ENCODE measurements at places on chromosomes 11 and 22. TPM values are rescaled to one million over a fixed set of nuclear protein-coding genes. Genes with fewer than 3 reads are reported as not detected.

DNA sequence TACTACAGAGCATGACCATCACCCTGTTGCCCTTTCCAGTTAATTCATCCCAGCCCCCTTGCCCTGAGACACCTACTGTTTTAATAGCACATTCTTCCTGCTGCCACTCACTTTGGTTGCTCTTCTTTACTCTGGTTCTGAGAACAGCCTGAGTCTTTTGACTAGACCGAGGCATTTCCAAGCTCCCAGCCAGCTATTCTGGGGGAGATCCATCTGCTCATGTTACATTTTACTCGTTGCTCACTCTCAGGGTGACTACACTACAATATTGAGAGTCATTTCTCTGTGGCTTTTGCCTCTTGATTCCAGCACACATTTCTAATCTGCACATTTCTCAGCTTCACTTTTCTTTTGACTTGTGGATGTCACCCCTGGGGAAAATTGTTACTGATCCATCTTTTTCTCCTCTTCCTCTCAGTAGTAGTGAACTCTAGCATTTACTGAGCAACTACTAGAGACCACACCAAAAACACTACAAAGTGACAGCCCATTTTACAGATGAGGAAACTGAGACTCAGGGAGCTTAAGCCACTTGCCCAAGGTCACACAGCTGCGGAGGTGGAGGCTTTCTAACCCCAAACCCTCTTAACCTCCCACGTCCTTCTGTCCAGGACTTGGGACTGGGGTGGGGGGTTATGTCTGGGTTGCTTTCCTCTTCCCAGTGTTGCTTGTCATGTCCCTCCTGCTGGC is 117.8 kb downstream of the C11orf91 start:
- no peak for DNase-seq

The CARNS1 gene
- total RNA-seq = 0.26 TPM

- DNase-seq = no peak
Observed at GRCh38 chr22:22166941-22167713, 77.5 kb upstream of the VPREB1 start.

- no peak for DNase-seq
Observed at GRCh38 chr22:35464399-35464798, 64.5 kb downstream of the MCM5 start.

- DNase-seq = no peak
Observed at GRCh38 chr11:48081151-48082010, 101.0 kb downstream of the PTPRJ start.

- DNase-seq = no peak
Observed at GRCh38 chr11:77406396-77406795, 67.5 kb downstream of the PAK1 start.

DNA sequence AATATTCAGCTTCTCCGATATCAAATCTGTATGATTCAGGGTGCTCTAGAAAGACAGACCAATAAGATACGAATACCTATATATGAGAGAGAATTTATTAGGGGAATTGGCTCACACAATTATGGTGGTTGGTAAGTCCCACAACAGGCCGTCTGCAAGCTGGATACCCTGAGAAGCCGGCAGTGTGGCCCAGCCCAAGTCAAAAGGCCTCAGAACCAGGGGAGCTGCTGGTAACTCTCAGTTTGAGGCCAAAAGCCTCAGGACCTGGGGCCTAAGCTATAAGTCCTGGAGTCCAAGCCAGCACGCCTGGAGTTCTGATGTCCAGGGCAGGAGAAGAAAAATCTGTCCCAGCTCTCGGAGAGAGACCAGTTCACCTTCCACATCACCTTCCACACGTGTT is 318.7 kb downstream of the BRD1 start:
- DNase-seq = no peak

DNA sequence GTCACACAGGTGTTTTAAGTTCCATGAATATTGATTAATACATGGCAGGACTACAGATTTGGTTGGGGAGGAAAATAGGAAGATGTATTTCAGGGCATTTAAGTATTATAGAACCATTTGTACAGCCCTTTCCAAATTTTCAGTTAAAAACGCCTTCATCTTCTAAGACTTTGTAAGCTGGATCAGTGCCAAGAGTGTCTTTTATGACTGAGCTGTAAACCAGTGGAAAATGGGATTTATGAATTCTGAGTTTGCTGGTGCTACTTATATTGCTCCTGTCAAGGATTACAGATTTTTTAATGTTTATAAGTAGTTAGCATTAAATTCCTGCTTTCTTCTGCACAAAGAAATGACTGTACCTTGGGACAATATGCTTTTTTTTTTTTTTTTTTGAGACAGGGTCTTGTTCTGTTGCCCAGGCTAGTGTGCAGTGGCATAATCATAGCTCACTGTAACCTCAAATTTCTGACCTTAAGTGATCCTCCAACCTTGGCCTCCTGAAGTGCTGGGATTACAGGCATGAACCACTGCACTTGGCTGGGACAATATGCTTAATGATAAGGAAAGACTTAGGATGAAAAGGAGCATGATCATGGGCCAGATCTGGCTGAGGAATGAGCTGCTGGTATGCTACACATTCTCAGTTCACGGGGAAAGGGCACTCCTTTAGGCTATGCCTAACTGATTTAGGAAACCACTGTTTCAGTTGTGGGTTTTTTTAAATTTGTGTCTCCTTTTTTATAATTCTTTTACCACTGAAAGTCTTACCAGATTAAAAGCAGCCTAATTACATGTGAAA is 113.6 kb upstream of the MTNR1B start:
- DNase-seq = no peak

The GPR83 gene
- 0.51 TPM for total RNA-seq

DNA sequence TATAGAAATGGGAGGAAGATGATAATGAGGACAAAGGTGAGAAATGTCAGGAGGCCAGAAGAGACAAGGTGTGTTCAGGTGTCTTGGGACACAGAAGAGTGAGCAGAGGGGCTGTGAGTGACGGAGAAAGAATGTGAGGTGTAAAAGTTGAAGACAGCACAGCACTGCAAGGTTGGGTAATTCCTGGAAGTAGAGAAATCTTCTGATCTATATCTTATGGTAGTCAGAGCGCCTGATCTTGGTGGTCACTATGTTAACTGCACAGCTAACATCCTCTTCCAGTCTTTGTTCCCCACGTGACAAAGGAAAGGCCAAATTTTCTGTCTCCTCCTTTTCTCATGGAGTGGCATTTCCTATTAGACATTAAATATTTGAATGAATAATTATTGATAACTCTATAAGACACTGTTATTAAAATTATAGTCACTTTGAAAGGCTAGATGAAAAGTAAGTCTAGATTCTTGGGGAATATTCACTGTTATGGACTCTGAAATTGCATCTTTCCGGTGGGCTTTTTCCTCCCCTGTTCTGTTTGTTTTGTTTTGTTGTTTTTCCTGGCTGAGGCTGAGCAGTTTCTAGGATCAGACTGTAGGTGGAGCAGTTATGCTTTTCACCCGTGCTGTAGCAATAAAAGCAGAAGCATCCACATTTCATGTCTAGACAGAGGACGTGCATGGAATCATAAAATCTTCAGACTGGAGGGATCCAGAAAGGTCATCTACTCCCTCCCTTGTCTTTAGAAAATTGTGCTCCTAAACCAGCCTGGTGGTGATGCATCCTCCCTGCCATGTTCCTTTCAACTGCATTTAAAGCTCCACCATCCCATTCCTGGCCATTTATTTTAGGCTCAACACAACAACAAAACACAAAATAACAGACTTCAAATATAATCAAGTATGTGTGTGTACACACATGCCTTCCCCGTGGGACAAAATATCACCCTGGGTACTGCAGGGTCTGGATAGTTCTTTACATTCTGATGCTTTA is 26.6 kb downstream of the SC5D start:
- no peak for DNase-seq

DNA sequence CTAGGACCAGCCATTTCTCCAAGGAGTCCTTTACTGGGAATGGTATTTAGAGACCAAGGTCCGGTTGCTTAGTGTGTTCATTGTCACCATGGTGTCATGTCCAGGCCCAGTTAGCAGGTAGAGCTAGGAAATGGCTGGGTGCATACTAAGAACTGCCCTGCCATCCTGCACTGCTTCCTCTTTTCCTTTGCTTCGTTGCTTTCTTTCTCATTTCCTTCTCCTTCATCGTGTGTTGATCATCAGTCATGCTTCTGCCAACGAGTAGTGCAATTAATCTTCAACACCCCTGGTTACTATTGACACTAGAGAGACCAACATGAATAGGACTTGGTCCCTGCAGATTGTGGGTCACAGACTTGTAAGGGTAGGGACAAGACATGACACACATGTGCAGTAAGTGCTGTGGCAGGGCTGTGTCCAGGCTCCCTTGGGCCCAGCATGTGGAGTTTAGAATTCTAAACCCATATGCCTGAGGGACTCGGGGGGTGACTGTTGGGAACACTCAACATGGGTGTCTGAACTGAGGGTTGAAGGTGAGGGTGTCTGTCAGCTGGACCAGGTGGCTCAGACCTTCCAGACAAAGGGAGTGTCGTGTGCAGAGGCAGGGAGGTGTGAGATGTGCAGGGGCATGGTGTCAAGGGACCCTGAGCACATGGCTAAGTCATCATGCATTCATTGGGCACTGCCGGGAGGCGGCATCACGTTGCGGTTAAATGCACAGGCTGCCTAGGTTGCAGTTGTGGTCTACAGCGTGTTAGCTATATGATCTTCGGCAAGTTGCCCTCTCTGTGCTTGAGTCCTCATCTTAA is 42.6 kb downstream of the ST14 start:
- DNase-seq = no peak

- DNase-seq = peak; percentile 29
Observed at GRCh38 chr11:8247312-8247711, 16.4 kb downstream of the LMO1 start.

- DNase-seq = no peak
Observed at GRCh38 chr22:23796461-23796860, 9.7 kb downstream of the SMARCB1 start.

The SMIM35 gene
- total RNA-seq = not detected

GRCh38 chr11:131402040-131402439 is 31.6 kb downstream of the NTM start:
- DNase-seq = no peak

- DNase-seq = no peak
Observed at GRCh38 chr22:47367993-47368945, 605.8 kb downstream of the TBC1D22A start.

The PDXP gene
- 43.3 TPM for total RNA-seq

GRCh38 chr11:31617246-31617645 is 107.7 kb downstream of the ELP4 start:
- no peak for DNase-seq

DNA sequence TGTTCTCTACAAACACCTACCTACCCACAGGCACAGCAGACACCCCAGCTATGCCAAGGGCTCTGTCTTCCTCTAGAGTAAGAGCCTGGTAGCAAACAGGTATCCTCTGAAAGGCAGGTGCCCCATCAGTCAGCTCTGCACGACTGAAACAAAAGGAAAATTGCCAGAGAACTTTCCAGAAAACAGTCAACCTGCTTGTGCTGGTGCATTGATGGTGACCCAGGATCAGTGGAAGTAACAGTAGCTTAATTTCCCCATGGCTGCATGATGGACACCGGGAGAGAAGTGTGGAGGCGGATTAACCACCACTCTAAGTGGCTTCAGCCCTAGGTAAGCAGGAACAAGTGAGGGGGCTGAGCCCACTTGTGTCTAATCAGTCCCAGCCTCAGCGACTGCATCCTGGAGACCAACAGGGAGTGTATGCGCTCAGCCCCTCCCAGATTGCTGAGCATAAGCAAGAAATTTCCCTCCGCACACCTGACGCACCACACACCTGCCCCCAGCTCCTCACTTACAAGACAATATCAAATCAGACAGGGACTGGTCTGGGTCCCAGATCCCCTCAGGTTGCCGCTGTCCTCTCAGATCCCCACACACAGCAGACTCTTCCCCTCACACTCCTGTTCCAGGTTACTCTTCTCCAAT is 70.7 kb upstream of the IGLL5 start:
- no peak for DNase-seq

DNA sequence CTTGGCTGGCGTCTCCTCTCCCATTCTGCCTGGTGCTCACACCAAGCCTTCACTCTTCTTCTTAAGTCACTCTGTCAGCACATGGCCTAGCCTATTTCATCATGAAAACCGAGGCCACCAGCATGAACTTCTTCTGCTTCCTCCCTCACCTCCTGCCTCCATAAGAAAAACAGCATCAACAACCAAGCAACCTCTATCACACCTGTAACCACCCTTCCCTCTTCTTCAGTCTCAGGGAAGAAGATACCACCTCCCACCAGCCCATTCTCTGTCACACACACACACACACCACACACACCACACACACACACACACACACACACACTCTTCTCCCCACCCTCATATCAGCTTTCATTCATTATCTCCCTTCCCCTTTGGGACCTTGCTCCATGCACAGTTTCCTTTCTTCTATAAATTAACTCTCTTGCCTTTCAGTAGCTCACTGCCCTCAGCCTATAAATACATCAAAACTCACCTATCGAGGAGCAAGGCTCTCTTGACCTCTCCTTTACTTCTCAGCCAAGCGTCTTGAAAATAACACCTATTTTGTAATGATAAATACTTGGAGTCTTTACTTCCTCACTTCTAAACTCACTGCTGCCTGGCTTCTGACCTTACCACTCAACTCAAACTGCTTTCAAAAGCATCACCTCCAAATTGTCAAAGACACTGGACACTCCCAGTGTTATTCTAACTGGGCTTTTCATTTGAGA is 36.6 kb downstream of the SC5D start:
- no peak for DNase-seq

The HBG2 gene
- not detected for total RNA-seq

DNA sequence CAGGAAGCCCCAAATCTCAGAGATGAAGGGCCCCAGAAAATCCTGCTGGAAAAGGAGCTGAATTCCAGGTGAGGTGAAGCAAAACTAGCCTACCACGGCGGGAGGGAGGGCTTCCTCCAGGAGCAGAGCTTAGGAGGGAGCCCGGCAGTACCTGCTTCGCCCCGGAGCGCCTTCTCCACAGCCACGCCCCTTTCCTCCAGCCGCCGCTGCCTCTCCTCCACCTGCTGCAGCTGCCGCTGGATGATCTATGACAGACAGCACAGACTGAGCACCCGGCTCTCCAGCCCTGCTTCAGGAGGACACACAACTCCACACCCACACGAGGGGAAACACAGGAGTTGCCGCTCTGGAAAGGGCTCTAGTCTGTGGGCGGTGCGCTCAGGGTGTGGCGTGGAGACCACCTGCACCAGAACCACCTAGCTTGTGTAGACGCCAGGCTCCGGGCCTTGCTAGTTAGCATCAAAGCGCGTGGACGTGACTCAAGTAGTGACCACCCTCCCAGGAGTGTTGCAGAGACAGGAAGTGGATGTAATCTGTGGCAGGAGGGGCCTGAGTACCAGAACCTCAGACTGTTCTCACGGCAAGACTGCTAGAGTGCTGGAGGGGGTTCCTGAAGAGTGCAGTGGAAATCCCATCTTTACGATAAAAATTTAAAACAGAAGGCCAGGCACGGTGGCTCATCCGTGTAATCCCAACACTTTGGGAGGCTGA is 34.6 kb upstream of the BID start:
- DNase-seq = no peak

GRCh38 chr22:34038801-34039555 is 118.7 kb upstream of the LARGE1 start:
- no peak for DNase-seq
